ENCODE measurements at places on chromosomes 4 and X.

DNA sequence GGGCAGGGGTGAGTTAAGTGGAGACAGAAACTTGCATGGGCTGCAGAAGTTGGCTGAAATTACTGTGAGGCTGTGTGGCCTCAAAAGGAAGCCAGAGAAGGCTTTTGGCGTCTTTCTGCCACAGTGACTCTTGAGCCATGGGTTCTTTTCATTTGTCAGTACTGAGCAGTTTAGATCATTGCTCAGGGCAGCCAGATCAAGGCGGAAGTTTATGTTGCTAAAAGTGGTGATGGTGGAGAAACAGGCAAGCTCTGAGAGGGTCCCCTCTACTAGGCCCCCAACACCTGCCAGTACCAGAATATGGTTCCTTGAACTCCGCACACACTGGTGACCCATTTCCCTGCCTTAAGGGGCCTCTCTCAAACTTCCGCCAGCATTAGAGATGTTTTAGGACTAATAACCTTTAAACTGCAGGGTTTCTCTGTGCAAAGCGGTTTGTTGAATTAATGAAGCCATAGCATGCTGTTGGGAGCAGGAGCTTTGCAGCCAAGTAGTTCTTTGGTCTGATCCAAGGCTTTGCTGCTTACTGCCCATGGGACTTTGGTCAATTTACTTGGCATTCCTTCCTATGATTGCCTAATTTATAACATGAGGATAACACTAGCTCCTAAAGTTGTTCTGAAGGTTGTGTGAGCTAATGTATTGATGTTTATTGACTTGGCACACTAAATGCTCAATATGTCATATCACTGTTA lies 34.5 kb downstream of the RNF175 start:
- H3K27me3 ChIP-seq: no peaks in the 10 kb centered on the region
- DNase-seq: no peak
- H3K4me1 ChIP-seq: no peaks in the 10 kb centered on the region
- no peak overlapping the region for H3K27ac ChIP-seq

DNA sequence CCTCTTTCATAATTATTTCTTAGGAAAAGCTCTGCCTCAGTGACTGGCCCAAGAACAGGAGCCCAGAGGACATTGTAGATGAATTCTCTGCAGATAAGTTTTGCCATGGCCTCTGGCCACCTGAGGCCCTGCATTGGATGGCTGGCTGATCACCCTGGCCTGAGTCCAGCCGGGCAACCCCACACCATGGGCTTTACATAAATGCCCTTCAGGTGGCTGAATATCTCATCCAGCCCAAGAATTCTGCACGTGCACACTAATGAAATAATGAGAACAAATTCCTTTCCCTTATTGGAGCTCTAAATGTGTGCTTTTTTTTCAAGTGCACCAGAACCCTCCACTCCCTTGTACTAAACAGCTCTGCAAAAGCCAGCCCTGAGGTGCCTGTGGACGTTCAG lies 65.7 kb downstream of the IRF2 start:
- H3K27ac ChIP-seq: no peak overlapping the region
- DNase-seq: peak; percentile 59
- H3K27me3 ChIP-seq: no peaks in the 10 kb centered on the region
- peaks cover 5% of the 10 kb centered on the region for H3K36me3 ChIP-seq
- no peak overlapping the region for H3K4me3 ChIP-seq

- no peak for DNase-seq
- no peak overlapping the region for H3K27ac ChIP-seq
- H3K4me3 ChIP-seq: no peak overlapping the region
- no peaks in the 10 kb centered on the region for H3K4me1 ChIP-seq
- no peaks in the 10 kb centered on the region for H3K27me3 ChIP-seq
Observed at GRCh38 chr4:19266566-19266965, 985.1 kb upstream of the SLIT2 start.

DNA sequence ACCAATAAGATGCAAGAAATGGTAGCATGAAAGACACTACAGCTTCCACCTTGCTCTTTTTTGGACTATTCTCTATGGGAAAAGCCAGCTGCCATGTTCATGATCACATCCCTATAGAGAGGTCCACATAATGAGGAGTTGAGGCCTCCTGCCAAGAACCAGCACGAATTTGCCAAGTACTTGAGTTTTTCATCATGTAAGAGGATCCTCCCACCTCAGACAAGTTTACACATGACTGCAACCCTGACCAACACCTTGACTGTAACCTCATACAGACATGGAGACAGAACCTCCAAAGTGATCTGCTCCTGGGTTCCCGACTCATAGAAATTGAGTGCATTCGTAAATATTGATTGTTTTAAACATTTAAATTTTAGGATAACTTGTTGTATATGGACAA lies 135.2 kb upstream of the TSPAN5 start:
- no peaks in the 10 kb centered on the region for H3K27me3 ChIP-seq
- DNase-seq: peak; percentile 6
- H3K4me1 ChIP-seq: no peaks in the 10 kb centered on the region
- no peak overlapping the region for H3K27ac ChIP-seq

DNA sequence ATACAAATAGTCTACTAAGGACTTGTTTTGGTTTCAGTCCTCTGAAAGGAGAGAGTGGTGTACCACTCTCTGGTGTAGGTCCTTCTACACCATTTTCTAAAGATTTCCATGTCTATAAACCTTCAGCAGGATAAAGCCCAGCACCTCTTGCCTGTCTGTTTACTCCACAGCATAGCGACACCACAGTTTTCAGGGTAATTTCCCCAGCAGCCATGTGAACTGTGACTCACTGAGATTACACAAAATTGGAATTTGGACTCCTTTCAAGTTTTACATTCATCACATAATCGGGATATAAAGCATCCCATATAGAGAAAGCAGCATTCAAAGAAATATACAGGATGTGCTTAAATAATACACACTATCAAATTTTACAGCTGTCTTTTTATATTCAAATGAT lies 229.6 kb downstream of the PRDM5 start:
- H3K4me3 ChIP-seq: no peak overlapping the region
- no peaks in the 10 kb centered on the region for H3K36me3 ChIP-seq
- DNase-seq: no peak
- no peaks in the 10 kb centered on the region for H3K27me3 ChIP-seq

All from thyroid gland (tissue), 4 donors.